ENCODE measurements at places on chromosomes 13 and 19.

- DNase-seq = no peak
These were observed 89.9 kb downstream of the COL4A2 start for GRCh38 chr13:110396913-110397381.

DNA sequence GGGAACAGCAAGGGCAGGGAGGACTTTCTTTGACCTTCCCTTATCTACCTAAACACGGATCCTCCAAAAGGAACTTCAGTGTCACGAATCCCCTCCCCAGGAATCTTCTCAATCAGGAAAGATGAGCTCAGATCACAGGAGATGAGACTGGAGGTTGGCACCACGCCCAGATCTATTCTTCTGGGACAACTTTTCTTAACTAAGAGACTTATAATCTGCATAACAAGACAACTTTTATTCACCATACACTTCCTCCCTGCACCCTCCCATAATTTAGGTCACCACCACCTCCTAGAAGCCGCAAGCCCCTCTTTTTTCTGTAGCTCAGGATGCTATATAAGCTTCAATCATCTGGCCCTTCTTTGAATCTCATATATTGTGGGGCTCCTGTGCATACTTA, 19.2 kb upstream of the AKT2 start:
- DNase-seq = no peak

DNA sequence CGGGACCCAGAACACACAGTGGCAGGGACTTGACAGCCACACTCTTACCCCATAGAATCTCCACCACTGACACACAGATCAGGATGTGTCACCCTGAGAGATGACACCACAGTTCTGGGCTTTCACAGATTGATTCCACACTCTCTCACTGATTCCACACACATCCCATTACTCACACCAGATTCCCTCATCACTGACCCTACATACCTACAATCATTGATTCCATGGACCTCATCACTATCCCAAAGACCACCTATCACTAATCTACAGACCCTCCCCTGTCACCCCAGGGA, 57.6 kb upstream of the ZNF527 start:
- DNase-seq = no peak

DNA sequence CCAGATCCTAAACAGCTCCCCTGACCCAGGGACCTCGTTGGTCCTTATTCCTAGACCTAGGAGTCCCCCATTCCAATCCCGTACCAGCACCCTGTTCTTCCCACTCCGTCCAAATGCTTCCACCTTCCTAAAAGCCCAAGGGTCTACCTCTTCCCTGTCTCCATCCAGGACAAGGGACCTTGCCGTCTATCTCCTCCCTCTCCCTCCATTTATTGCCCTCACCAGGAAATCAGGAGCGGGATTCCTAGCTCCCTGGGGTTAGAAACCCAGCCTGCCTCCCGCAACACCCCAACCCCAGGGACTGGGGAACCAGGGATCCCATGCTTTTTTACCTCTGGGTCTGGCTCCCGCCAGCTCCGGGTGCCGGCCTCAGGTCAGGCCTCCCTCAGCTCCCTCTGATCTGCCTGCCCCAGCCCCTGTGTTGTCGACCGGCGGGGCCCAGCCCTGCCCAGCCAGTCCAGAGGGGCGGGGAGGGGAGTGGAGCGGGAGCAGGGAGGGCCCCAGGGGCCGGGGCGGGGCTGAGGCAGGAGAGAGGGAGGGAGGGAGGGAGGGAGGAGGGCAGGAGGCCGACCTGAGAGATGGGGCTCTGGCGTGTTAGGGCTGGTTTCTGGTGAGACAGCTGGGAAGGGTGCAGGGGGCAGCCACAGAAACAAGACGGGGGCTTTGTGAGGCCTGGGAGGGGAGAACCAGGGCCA, at the start of gene B3GNT8:
TSS of gene B3GNT8 (minus strand) at position 423 of the 695 bp plus-strand sequence. CDS start 596 bp downstream, outside the sequence.
- DNase-seq = peak; percentile 78

- DNase-seq = no peak
These were observed at the start of gene PCP2 for GRCh38 chr19:7633698-7634097. Gene PCP2, minus strand, starts transcription at chr19:7633719. Its CDS starts 262 bp downstream, at chr19:7633457.

DNA sequence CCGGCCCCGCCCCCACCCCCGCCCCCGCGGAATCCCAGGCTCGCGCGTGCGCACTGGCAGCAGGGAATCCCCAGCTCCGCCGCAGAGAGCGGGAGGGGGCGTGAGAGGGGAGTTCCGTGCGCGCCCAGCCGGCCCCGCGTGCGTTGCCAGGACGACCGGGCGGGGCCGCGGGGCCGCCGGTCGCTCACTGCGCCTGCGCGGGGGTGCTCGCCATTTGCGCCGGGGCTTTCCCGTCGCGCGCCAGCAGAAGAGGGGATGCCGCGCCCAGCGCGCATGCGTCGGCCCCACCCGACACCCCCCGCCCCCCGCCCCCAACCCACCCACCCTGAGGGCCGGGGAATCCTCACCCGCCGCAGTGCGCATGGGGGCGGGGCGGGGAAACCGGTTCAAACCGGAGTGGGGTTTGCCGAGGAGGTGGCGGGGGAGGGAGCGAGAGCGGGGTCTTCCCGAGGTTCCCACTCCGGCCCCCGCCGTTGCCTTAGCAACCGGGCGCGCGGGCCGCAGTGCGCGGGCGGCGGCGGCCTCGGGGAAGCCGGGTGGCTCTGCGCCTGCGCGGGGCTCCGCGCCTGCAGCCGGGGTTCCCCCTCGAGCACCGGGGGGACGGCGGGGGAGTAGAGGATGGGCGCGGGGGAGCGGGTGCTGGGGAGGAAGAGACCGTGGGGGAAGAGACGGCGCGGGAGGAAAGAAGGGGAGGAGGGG, 15.1 kb downstream of the CCDC124 start:
- DNase-seq = peak; percentile 100

GRCh38 chr19:2624537-2625091, 77.9 kb downstream of the GNG7 start:
- DNase-seq = peak; percentile 34

GRCh38 chr19:15463861-15464371, 428 bp downstream of the RASAL3 start:
- no peak for DNase-seq

DNA sequence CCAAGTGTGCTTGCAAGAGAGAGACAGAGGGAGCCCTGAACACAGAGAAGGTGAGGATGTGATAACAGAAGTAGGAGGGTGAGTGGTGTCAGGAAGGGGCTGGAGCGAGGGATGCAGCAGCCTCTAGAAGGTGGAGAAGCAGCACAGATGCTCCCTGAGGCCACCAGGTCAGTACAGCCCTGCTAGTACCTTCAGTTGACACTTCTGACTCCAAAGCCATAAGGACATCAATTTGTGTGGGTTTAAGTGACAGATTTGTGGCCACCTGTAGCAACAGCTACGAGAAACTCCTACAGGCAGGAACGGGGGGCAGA, 6.9 kb downstream of the ERICH4 start:
- no peak for DNase-seq

GRCh38 chr13:98900442-98900841, 77.4 kb downstream of the DOCK9 start:
- DNase-seq = no peak

DNA sequence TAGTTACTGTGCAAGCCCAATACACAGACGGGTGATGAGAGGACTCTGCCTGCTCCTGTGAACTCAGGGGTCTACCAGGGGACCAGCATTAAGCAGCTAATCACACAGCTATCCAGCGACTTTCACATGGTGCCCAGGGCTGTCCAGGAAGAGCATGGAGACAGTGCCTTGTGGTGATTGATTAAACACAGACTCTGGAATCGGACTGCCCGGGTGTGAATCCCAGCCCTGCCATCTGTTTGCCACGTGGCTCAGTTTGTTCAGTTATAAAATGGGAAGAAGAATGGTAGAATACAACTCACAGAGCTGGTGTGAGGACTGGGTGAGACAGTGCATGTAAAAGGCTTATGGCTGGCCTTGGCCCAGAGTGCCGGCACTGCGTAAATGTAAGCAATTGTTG, 42.1 kb upstream of the NPAS1 start:
- DNase-seq = no peak

DNA sequence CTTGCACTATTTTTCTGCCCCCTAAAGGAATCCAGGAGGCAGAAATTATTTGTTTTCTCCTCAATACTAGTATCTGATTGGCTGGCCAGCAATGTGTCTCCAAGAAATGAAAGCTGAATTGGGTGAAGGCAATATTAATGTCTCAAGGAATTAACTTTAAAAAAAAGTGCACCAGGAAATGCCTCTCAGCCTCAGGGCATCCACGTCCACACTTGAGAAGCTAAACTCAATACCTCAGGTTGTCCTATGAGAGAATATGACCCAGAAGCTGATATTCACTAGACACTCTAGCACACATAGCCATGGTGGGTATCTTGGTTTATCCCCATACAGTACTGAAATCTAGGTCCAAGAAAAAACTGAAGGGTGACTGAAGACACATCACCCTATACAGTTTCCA, 2.1 kb downstream of the ZNF91 start:
- no peak for DNase-seq
